ENCODE measurements at places on chromosomes 6 and 20.

- DNase-seq, result no peak
These were observed 221.5 kb downstream of the MYLK4 start for GRCh38 chr6:2529211-2529719.

- no peak for DNase-seq
These were observed 7.8 kb upstream of the CST3 start for GRCh38 chr20:23645575-23645974.

GRCh38 chr6:152356016-152356415 lies 281.1 kb downstream of the SYNE1 start:
- no peak for DNase-seq

DNA sequence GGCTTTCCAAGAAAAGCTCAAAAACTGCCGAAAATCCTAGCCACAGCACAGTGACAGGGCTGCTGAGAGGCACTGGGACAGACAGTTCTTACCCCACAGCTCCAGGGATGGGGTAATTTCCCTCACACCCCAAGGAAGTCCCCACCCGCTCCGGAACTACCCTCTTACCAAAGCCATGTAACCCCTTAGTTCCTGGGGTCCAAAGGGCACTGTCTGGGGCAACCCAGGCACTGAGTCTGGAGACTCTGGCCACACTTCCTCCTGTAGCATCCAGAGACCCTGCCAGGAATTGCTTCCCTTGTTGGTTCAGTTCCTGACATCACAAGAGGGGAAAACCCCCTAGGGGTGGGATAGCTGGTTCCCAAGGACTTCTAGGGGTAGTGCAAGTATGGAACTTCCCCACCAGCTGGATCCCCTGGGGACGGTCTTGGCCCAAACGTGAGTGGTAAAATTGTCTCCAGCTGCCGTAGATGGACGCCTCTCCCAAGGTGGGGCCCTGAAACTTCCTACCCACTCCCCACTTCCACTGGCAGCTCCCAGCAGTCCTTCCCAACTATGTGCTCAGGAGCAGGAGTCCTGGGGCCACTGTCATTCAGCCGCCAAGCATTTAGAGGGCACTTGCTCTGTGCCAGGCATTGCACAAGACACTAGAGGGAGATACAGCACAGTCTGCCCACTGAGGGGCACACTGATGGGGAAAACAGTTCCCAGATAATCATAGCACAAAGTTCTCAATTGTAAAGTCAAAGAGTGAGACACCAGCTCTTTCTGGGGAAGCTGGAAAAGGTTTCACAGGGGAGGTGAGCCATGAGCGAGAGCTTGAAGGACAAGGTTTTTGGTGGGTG lies 17.2 kb upstream of the HCK start:
- no peak for DNase-seq

Measured in hematopoietic multipotent progenitor cell treated with erythropoietin and hydrocortisone succinate and interleukin-3 and kit ligand, for 15 days (in vitro differentiated cells).